ENCODE measurements at places on chromosomes 1 and 21.

- DNase-seq, result no peak
These were observed 322.9 kb downstream of the BARHL2 start for GRCh38 chr1:90394247-90394646.

GRCh38 chr1:214461305-214461704, 90.1 kb downstream of the PTPN14 start:
- DNase-seq, result no peak

- no peak for DNase-seq
These were observed 71.2 kb upstream of the NBPF3 start for GRCh38 chr1:21368515-21369289.

GRCh38 chr1:118136187-118136941, 48.7 kb downstream of the SPAG17 start:
- DNase-seq, result no peak

DNA sequence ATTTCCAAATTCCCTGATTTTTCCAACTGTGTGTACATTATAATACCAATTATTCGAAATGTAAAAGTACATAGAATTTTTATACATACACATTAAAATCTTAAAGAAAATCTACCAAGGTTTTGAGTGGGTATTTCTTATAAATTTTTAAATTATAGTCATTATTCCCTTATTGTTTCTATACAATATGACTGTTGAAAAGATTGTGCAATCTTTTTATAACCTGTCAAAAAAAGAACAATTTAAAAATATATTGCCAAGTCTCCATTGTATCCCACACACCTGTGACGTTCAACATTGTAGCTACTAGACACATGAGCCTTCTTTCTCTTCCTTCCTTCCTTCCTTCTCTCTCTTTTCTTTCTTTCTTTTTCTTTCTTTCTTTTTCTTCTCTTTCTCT, 473.2 kb upstream of the CHRM3 start:
- DNase-seq, result no peak

GRCh38 chr1:116326486-116326885, 46.6 kb upstream of the ATP1A1 start:
- DNase-seq, result no peak

- no peak for DNase-seq
These were observed 1.6 kb upstream of the METTL25B start for GRCh38 chr1:156726549-156727226.

- DNase-seq, result no peak
These were observed 58.3 kb downstream of the ASTN1 start for GRCh38 chr1:177106196-177106595.

GRCh38 chr21:41779659-41780058, 12.8 kb upstream of the RIPK4 start:
- DNase-seq, result no peak

DNA sequence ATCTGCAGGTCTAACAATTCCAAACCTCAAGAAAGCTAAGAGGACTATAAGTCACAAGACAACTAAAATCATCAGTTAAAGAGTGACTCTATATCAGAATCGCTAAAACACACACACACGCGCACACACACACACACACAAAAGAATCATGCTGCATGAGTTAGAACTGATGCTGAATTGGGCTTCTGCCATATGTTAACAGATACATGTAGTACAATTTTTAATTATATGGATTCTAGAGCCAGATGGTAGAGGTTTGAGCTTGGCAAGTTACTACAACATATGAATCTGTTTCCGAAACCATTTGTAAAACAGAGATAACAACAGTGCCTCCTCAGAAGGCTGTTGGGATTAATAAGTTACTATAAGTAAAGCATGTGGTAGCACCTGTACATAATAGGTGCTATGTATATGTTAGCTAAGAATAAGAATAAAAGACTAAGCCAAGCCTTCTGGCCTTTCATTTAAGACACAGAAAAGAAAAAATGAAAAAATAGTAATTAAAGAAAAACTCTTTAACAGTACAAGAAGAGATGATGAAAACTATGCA, 17.9 kb downstream of the EPRS1 start:
- DNase-seq, result no peak

DNA sequence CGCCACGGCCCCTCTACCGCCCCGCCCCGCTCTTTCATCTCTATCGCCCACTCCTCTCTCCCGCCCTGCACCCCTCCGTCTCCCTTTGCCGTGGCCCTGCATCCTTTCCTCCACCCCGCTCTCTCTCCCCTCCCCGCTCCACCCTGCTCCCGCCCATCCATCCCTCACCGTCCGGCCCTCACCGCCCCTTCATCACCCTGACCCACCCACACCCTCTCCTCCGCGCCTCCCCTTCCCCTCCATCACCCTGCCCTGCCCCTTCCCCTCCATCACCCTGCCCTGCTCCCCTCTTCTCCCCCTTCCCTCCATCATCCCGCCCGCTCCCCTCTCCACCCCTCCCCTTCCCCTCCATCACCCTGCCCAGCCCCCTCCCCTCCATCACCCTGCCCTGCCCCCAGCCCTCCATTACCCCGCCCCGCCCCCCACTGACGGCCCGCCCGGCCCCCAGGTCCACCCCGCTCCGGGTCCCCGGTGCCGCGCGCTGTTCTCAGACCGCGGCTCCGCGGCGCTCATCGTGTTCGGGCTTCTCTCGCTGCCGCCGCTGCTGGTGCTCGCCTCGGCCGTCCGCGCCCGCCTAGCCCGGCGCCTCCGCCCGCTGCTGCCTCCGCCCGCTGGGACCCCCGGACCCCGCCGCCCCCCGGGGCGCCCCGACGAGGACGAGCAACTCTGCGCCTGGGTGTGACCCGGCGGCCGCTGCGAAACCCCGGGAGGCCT, 6.2 kb upstream of the ANKRD65 start:
- DNase-seq, result no peak

DNA sequence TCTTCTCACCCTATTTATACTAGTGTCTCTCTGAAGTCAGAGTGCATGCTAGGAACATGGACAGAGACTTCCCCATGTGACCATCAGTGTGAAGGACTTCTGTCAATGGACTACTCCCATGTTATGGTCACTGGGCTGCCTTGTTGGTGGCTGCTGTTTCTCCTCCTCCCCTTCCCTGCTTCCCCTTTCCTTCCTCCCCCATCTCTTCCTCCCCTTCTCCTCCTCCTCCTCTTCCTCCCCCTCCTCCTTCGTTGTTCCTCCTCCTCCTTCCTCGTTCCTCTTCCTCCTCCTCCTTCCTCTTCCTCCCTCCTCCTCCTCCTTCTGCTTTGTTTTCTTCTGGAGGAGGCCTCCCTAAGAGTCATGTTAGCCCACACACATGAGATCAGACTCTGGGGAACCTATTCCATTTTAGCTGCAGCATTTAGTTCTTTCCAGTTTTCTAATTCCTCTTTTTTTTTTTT, 35.8 kb downstream of the IER5 start:
- DNase-seq, result no peak

DNA sequence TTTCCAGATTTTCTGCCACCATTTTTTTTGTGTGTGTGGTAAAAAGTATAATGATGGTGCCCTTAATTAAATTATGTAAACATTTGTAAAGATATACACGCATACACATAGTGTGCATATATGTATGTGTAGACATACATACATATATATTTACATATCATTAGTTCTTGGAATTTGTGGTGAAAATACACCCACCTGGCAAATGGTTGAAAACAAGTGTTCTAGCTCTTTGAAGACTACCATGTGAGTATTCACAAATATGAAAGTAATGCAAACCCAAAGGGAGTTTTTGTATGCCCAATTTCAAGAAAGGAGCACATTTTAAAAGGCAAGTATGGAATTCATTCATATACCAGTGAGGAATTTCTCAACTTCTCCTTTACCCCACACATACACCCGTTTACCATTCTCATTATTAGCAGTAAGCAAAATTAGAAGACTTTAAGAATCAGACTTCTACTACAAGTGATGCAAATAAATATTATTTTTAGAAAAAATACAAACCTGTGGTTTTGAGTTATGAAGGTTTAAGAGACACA, 8.0 kb downstream of the RABGAP1L start:
- no peak for DNase-seq

DNA sequence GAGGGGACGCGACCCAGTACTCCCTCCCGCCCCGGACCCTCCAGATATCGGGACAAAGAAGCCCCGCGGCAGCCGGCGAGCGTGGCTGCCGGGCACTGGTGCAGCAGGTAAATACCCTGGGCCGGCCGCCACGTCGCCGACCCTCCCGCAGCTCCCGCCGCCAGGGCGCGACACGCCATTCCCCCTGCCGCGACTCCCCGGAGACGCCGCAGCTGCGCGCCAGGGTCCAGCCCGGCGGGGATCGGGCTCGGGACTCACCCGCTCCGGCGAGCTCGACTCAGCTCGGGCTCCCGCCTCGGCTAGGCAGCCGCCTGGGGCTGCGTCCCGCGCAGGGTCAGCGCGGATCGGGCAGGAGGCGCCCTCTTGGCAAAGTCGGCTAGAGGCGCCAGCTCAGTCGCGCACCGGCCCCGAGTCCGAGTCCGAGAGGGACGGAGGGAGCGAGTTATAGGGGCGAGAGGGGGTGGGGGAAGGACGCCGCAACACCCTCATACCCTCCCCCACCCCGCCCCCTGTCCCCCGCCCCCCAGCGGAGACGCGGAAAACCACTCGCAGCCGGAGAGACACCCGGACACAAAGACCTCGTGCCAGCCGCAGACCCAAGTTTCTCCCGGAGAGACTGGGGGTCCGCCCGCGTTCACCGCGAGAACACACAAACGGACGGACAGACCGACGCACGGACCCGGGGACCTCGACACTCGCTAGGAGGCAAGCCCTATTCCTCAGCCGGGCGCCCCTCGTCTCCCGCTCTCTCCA, 985 bp downstream of the SYT6 start:
- no peak for DNase-seq

GRCh38 chr1:176022574-176022973, 184.5 kb downstream of the COP1 start:
- DNase-seq, result no peak

- DNase-seq, result no peak
These were observed 78.6 kb downstream of the COLGALT2 start for GRCh38 chr1:183958958-183959357.

DNA sequence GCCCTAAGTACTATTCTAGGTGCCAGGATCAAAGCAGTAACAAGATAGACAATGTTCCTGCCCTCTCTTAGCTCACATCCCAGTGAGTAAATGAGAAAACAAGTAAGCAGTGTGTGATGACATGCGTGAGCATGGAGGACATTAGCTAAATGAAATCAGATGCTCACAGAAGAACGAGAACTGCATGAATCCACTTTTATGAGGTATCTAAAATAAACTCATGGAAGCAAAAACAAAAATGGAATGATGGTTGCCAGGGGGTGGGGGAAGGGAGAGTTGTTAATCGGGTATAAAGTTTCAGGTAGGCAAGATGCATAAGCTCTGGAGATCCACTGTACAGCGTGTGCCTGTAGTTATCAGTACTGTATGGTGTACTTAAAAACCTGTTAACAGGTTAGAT, 195.1 kb downstream of the HHAT start:
- no peak for DNase-seq

- no peak for DNase-seq
These were observed 176.9 kb upstream of the PRMT6 start for GRCh38 chr1:106879538-106879937.

DNA sequence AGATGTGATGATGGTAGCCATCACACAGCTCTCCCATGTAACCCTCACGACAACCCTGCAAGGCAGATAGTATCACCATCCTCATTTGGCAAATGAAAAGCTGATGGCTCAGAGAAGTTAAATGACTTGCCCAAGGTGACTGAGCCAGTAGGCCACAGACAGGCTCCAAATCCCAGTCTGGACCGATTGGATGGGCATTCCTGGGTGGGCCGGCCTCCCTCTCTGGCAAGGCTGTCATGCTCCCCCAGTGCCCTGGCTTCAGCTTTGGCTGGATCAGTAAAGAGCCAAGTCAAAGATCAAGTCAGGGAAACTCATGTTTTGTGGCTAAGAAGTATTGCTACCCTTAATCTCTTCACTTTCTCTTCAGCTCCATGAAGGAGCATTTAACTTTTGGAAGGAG, 41.2 kb downstream of the CDCP2 start:
- DNase-seq, result no peak

GRCh38 chr1:50610563-50610962, 187.3 kb upstream of the DMRTA2 start:
- no peak for DNase-seq

DNA sequence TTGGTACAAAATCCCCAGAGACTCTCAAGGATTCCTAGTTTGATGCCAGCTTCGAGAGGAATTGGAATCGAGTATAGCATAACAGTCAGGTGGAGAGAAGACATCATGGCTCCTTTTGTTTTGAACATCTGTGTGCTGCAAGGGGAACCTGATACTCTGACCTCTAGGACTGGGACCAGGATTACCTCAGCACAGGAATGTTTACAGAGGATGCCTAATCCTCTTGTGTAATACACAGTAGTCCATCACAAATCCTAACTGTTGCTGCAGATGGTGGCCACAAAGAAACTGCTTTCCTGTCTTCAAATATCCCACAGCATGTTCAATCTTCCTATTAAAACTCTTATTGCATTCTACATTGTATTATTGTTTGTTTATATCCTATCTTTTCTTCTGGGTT, 111.8 kb upstream of the PRMT6 start:
- DNase-seq, result no peak

DNA sequence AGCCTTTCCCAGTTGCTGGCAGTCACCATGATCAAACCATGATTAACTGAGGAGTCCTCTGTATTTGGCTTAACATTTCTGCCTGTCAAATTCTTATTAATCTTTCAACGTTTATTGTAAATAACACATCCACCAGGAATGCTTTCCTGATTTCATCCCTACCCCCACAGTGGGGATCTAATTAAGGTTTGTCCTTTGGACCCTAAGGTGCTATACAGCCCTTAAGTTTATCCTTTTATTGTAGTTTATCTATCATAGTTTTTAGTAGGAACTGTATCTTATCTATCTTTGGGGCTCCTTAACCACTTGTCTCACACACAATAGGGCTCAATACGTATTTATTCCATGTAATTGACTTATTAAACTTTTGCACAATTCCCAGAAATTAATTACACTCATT, 61.0 kb downstream of the SPATA46 start:
- DNase-seq, result no peak

GRCh38 chr1:160108888-160109662, 6.5 kb upstream of the ATP1A2 start:
- DNase-seq, result no peak

GRCh38 chr1:236320671-236321070, 38.9 kb upstream of the ERO1B start:
- DNase-seq, result no peak

Data from cerebellar nuclear complex (tissue), 1 donor.